ENCODE measurements at places on chromosomes 12 and 14.

- no peak for DNase-seq
Measured at GRCh38 chr12:86158956-86159355, 97.2 kb downstream of the MGAT4C start.

DNA sequence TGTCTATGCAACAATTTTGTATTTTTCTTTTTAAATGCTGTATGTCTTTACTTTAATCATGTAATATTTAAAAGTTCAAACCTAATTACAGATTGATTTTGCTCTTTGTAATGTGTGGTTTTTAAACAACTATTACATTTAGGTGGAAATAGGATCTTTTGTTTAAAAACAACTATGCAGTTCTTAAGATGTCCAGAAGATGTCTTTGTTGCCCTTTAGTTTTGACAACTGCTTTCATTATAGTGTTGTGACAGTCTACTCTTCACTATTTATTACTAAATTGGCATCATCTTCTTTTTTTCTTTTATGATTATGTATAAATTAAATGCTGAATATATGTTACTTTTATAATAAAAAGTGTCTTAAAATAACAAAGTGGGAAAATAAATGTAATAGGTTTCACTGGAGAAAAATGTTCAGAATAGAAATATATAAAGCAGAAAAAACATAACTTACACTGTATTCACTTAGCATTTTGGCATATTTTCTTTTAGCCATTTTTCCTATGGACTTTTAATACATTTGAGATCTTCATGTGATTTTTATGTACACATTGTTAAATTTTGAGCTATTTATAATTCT, 27.1 kb upstream of the PCNX4 start:
- no peak for DNase-seq

- DNase-seq = no peak
Measured at GRCh38 chr14:24194873-24195185, 412 bp downstream of the TM9SF1 start.

- DNase-seq = no peak
Measured at GRCh38 chr12:46920499-46920898, 94.7 kb upstream of the SLC38A4 start.

DNA sequence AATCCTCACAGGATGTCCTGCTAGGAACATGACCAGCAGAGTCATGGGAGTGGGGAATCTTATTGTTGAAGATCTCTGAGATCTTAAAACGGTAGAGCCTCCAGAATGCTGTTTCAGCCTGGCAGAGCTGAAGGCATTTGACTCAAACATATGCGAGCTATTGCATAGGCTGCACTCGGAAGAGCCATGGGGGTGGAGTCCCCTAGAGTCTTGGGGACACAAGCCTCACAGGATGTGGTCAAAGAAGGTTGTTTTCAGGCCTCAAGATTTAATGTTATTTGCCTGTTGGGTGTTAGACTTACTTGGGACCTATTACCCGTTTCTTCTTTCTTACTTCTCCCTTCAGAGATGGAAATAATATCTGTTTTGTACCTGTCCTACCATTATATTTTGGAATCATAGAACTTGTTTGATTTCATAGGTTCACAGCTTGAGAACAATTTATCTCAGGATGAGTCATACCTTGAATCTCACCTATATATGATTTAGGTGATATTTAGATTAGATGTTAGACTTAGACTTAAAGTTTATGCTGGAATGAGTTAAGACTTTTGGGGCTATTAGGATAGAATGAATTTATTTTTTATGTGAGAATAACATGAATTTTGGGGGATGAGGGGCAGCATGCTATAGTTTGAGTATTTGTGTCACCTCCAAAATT, 172.2 kb upstream of the ATP2B1 start:
- DNase-seq = no peak

GRCh38 chr14:95877633-95878032, 1.0 kb downstream of the TUNAR start:
- no peak for DNase-seq

GRCh38 chr12:113862590-113863454, 103.3 kb downstream of the RBM19 start:
- DNase-seq = no peak

DNA sequence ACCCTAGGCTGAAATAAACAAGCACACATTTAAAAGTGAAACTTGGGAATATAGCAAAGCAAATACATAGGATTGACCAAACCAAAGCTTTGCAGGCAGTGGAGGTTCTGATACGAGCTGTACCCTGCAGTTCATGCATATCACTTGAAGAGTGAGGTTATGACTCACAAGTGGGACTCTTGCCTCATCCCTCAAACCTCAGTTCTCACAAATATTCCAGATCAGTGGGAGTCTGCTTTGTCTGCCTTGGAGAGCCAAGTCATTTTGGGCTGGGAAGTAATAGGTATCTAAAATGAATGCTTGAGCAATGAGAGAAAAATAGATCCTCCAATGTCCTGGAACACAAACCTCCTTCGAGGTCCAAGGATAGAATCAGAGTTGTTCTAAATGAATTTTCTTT, 116.4 kb downstream of the LRIG3 start:
- no peak for DNase-seq

DNA sequence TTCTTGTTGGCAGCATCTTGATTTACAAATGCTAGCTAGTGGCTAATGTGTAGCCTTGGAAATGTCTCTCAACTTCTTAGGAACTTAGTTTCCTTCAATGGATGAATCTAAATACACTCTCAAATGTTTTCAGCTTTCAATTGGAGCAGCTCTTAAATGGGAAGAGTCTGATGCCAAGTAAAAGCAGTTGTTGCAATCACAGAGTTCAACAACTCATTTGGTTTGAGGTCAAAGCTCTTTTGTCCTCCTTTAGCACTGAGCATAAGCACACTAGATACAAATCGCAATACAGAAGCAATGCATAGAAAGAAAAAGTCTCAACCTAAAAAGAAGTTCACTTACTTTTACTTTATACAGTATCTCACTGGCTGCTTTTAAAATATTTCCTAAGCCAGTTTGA, 986.1 kb upstream of the FLRT2 start:
- no peak for DNase-seq

GRCh38 chr12:68405343-68405781, 73.2 kb upstream of the MDM1 start:
- DNase-seq = no peak

- peak; percentile 41 for DNase-seq
Measured at GRCh38 chr12:132100306-132101065, 43.6 kb downstream of the DDX51 start.

DNA sequence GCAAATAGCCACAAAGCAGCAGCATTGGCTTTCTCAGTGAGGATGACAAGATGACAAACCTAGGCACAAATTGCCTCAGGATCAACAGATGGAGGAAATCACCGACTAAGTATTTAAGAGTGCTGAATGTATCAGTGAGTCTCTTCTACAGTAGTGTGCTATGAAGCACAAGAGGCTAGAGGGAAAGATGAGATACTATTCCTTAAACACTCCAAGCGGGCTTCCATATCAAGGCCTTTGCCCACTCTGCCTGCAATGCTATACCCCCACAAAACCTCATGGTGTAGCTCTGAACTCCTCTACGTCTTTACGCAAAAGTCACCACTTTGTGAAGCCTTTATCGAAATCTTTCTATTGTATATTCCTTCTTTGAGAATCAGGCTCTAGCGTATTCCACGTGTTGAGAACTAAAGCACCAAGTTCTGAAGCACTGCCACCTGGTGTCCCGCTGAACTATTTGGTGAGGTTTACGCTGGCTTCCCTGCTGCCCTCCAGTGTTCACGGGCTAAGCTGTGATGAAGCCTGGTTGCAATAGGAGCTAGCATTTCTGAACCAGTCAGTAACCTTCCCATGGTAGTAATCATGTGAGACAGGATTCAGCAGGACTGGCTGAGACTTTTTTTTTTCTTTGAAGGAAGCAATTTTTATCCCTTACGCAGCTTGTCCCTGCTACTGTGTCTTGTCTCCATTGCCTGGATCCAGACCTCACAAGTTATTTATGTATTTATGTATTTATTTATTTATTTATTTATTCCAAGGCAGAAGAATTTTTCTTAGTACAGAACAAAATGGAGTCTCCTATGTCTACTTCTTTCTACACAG, 426.5 kb upstream of the OR4E1 start:
- peak; percentile 87 for DNase-seq

DNA sequence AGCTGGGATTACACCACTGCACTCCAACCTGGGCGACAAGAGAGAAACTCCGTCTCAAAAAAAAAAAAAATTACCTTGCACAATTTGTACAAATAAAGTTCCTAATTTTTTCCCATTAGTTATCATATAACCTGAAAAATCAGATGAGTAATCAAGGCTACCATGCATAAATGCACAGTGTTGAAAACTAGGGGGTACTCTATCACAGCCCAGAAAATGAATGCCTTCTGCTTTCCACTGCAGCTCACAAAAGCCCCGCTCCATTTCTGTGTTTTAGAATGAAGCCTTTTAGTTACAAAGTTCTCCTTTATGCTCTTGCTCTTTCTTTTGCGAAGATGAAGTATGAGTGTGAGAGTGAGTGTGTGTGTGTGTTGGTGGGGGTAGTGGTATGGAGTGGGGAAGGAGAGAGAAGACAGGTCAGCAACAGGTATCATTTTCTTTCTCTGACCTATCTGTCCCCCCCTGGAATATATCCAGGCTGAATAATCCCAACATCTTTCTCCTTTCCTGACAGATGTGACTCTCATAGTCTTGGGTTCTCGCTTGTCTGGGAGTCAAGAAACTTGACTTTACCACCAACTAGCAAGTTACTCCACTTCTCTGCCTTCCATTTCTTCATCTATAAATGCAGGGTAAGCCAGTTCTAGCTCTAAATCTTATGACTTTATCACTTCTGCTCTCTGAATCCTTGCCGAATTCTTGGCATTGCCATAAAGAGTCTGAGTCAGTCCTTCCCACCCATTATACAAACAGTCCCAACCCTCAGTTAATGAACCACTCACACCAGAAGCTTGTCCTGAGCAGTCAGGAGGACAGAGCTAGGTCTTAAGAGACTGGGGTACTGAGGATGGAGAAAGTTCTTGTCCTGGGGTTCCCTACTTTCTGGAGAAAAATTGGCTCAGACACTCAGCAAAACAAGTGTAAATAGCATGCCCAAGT, 16.1 kb downstream of the BIN2 start:
- no peak for DNase-seq

- DNase-seq = no peak
Measured at GRCh38 chr14:22691171-22691570, 47.0 kb upstream of the OR6J1 start.
